ENCODE measurements at places on chromosomes 13 and 19. TPM values are rescaled to one million over a fixed set of nuclear protein-coding genes. Genes with fewer than 3 reads are reported as not detected.
A peak's percentile ranks its signal among the peaks of the same experiment; 100 is the strongest.

DNA sequence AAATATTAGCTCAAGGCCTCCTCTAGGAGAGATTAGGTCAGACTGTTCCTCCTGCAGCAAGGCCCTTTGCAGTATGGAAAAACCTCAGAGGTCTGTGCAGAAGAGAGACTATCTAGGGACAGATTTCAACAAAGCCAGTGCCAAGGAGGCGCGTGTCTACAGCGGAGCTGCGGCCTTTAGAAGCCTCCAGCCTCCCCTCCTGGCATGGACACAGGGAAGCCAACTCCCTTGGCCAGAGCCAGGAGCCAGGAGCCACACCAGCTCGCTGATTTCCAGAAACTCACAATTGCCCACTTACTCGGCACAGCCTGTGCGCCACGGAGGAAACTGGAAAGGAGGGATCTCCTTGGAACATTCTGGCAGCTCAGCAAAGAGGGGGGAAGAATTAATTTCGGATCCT lies 63.4 kb downstream of the INSR start:
- DNase-seq: no peak

DNA sequence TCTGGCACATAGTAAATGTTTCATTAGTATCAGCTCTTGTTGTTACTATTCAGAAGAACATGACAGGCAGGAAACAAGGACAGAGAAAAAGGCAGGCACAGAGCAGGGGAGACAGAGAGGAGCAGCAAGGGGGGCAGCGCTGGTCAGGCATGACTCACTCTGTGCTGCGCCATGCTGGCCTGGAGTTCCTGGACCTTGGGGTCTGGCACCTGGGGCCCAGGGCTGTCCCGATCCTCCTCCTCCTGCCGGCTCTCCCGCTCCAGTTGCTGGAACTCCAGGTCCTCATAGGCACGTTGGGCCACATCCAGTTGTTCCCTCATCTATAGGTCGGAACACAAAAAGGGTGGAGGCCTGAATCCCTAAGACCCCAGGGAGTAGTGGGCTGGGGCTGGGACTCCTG lies 7.6 kb downstream of the PHLDB3 start:
- no peak for DNase-seq

ARHGAP35 gene
- 52.1 TPM for total RNA-seq

GRCh38 chr13:109213714-109214113 lies 572.7 kb downstream of the IRS2 start:
- peak; percentile 36 for DNase-seq

- no peak for DNase-seq
These were observed 34.2 kb downstream of the ZNF611 start for GRCh38 chr19:52700673-52701072.

GRCh38 chr19:17847538-17848366 lies at the start of gene JAK3:
TSS of gene JAK3 (minus strand) at chr19:17847982. CDS start at chr19:17844417, 3,565 bp downstream.
- DNase-seq: no peak

KRTDAP gene
- not detected for total RNA-seq

KLK12 gene
- not detected for total RNA-seq

SLC27A1 gene
- total RNA-seq: 5.0 TPM

WDR62 gene
- 5.2 TPM for total RNA-seq

PSENEN gene
- 65.0 TPM for total RNA-seq

DNA sequence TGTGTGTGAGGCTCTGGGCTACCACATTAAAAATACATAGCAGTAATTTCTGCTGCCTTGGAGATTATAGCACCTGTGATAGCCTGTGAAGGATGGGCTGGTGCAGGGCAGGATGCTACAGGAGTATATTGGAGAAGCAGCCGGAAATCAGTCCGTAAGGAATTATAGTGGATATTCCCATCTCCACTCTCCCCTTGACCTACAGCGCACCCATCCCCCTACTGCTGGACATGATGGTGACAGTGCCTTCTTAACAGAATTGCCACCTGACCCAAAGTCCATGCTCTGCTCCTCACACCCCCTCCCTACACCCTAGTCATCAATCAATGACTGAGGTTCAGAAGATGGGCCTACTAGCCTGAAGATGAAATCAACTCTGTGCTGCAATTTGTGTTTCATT lies 376.0 kb downstream of the GPC5 start:
- no peak for DNase-seq

DNA sequence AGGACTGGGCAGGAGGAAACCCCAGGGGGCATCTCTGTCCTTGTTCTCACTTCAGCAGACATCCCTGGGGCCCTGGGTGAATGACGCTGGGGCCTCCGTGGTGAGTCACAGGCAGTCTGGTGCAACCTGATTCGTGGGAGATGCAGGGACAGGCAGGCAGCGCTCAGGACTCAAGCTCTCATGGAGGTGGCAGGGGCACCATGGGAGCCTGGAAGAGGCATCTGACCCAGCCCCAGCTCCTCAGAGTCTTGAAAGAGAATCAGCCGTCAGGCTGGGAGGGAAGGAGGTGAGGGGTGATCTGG lies 14.0 kb upstream of the PTOV1 start:
- DNase-seq: peak; percentile 68

GRCh38 chr13:42345367-42345766 lies 73.4 kb downstream of the AKAP11 start:
- no peak for DNase-seq

DNA sequence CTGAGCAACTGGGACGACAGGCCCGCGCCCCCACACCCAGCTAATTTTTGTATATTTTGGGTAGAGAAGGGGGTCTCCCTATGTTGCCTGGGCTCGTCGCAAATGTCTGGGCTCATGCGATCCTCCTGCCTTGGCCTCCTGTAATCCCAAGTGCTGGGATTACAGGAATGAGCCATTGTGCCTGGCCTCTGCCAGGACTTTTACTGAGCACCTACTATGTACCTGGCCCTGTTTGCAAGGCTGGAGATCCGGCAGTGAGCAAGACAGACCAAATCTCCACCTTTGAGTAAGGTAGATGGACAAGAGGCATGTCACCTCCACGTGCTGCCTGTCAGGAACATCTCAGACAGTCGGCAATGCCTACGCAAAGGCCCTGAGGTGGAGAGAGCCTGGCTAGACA lies 6.9 kb downstream of the FKBP8 start:
- no peak for DNase-seq

DNA sequence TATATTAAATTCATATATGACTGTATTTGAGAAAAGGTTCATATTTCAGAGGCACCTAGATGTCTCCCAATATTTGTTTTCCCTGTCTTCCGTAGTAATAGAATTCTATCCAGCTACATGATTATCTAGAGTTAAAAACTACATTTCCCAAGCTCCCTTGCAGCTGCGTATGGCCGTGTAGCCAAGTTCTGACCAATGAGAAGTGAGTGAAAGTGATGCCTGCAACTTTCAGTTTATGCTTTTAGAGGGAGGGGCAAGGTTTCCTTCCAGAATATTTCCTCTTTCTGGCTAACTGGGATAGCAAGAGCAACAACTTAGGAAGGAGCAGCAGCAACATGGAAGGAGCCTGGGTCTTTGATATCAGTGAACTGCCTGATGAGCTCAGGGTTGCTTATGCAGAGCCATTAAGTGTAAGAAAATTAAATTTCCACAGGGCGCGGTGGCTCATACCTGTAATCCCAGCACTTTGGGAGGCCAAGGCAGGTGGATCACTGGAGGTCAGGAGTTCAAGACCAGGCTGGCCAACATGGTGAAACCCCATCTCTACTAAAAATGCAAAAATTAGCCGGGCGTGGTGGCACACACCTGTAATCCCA lies 23.2 kb upstream of the CYP2A13 start:
- DNase-seq: peak; percentile 21

ANGPTL8 gene
- not detected for total RNA-seq

DNA sequence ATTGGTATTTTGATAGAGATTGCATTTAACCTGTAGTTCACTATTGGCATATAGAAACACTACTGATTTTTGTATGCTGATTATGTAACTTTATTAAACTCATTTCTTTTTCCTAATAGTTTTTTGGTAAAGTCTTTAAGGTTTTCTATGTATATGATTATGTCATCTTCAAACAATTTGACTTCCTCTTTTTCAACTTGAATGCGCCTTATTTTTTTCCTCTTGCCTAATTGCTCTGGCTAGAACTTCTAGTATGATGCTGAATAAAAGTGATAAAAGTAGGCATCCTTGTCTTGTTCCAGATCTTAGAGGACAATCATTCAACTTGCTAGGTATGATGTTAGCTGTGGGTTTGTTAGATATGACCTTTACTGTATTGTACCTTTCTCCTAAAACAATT lies 1034.9 kb downstream of the PCDH9 start:
- DNase-seq: no peak

GRCh38 chr13:106352850-106353249 lies 182.6 kb downstream of the EFNB2 start:
- DNase-seq: no peak

GRCh38 chr13:25771202-25771601 lies 280.6 kb downstream of the SHISA2 start:
- no peak for DNase-seq

KLK3 gene
- not detected for total RNA-seq

GRCh38 chr19:51593138-51593890 lies 22.2 kb downstream of the ZNF175 start:
- DNase-seq: no peak

DNA sequence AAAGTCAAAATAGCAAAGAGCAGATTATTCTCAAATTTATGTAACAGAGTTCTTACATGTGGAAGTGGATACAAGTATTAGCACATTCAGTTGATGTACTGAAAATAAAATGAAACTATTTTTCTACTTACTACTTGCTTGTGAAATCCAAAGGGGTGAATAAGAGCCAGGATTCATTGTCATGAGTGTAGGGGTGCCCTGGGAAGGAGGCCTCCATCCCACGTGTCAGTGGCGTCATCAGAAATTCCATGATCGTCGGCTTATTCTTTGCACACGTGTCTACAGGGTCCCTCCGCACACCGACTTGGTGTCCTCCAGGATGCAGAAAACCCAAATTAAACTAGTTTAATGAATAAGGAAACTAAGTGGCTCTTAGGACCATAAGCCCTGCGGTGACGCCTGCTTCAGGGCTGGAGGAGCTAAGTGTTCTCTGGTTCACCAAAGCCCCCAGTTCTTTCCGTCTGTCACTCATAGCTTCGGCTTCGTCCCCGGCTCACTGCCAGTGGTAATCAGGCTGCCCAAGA lies 55.5 kb downstream of the IRS2 start:
- DNase-seq: no peak

DNA sequence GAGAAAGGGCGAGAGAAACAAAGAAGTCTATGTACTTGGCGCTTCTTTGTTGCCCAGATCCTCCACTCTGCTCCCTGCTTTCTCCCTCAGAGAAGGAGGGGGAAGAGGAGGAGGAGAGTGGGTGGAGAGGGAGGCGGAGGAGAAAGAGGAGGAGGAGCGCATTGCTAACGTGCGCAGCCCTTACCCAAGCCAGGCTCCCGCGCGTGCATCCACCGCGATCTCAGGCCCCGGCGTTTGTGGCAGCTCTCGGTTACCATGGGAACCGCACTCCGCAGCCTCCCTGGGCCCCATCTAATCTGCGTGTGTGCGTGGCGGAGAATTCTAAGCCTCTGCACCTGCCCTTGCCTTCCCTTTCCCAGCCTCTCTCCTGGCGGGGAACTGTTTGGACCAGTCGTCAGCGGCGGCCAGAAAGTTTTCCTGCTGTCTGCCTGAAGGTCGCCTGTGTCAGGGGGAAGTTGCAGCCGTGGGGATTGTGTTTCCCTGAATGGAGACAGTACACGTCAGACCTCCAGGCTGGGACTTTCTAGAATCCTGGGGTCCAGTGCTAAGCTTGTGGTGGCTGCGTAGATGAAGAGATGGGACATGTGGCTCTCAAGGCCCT lies at the start of gene ERICH6B:
TSS of gene ERICH6B (minus strand) at position 239 of the 601 bp plus-strand sequence. CDS start 18,734 bp downstream, outside the sequence.
- DNase-seq: no peak

DNA sequence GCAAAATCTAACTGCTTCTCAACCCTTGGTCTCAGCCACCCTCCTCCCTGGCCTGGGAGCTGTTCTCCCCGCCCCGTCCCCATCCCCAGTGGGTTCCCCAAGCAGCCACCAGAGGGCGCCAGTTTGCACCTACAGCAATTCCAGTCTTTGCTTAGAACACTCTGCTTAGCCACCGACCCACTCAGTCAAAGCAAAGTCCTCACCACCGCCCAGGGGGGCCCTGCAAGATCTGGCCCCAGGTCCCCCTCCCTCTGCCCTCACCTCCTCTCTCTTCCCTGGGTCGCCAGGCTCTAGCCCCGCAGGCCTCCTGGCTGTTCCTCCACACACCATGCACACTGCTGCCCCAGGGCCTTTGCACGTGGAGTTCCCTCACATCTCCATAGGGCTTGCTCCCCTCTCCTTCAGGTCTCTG lies 12.4 kb downstream of the TMEM143 start:
- DNase-seq: peak; percentile 74

DNA sequence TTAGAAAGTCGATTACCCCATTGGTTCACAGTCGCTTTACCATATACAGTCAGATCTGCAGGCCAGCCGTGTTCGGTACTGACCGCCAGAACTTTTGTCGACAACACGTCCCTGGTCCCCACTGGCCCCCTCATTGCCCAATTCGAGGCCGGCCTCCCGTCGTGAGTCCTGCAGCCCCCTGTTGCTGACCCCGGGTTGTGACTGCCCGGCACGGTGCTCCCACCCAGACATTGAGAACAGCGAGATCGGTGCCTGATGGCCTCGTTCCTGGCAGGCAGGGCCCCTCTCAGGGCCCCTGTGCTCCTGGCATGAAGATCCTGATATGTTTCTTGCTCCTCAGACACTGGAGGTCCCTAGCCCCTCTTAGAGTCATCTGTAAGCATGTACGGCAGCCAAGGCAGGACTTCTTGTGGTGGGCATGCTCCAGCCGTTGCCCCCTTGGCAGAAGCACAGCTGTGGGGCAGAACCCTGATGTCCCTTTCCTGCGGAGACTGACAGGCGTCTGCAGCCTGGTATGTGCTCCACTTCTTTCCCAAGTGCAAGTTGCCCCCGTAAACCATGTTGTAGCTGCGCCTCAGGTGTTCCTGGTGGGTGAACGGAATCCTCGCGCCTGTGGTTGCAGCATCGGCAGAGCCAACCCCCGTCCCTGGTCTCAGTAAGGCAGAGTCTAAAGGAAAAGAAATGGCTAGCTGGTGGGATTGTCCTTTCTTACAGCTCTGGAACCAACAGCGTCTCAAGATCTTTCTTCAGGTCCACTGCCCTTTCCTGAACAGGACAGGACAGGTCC lies 123.2 kb upstream of the SPACA7 start:
- no peak for DNase-seq

DNA sequence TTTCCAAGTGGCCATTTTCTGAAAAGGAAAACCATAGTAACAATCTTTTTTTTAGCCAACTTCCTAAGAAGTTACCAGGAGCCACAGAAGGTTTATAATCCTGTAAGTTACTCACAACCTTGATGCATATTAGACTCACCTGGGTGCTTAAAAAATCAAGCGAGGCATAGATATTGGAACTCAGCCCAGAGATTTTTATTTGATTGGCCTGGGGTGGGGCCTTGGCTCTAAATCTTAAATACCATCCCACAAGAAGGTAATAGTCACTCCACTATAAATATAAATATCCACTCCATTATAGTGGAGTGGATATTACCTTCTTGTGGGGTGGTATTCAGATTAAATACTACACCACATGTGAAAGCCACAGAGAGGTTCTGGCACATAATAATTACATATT lies 429.6 kb downstream of the RFC3 start:
- DNase-seq: peak; percentile 9
